ENCODE measurements at places on chromosomes 3 and 15.

- DNase-seq, result no peak
These were observed 70.2 kb downstream of the IGF1R start for GRCh38 chr15:98718426-98719136.

DNA sequence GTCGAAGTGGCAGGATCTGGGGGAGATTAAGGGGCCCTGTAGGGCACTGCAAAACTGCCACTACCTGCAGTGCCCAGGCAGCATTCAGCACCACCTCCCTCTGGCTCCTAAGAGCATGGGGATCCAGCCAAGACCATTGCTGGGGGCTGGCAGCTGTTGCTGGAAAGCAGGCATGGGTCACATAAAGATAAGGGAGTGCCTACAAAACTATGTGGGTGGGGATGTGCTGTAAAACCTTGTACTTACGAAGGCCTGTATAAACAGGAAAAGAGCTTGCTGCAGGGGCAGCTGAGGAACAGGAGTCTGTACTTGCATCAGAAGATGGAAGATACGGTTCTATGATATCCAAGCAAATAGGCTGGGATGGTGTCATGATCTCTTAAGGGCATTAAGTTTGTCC, 27.1 kb downstream of the IL20RB start:
- DNase-seq, result no peak

DNA sequence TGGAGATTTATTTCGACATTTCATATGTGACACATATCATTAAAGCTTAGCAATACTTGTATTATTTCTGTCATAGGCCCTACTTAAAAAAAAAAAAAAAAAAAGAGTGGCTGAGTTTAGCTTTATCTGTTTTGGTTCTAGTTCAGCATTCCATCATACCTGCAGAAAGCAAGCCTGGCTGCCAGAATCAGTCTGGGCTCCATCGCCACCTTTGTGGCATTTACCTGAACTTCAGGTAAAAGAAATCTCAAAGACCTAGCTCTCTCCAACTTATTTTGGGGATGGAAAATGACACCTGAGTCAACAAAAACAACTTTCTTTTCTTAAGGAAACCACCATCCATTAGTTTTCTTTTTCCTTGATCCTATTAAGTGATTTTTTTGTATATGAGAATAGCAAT, 82.1 kb downstream of the NEK10 start:
- DNase-seq, result no peak

- no peak for DNase-seq
These were observed 112.8 kb upstream of the MEF2A start for GRCh38 chr15:99452728-99453636.

GRCh38 chr15:34043391-34043790, 4.4 kb upstream of the AVEN start:
- DNase-seq, result no peak

DNA sequence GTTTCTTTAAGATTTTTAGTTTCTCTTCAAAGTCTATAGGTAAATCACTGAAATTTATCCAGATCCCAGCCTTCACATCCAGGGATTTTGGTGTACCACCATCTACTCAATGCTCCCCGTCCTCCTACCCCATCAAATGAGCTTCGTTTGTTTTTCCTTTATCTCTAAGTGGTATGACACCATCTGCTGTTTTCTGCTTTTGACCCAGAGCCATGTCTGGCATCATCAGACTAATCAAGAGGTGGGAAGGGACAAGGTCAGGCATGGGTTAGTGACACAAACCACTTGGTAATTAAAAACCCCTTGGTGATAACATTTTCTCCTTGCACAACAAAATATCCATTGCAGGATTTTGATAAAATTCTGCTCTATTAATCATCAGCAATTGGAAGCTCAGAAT, 92.7 kb upstream of the GOLGA8J start:
- no peak for DNase-seq

GRCh38 chr3:16600780-16601536, 4.3 kb downstream of the DAZL start:
- peak; percentile 3 for DNase-seq

DNA sequence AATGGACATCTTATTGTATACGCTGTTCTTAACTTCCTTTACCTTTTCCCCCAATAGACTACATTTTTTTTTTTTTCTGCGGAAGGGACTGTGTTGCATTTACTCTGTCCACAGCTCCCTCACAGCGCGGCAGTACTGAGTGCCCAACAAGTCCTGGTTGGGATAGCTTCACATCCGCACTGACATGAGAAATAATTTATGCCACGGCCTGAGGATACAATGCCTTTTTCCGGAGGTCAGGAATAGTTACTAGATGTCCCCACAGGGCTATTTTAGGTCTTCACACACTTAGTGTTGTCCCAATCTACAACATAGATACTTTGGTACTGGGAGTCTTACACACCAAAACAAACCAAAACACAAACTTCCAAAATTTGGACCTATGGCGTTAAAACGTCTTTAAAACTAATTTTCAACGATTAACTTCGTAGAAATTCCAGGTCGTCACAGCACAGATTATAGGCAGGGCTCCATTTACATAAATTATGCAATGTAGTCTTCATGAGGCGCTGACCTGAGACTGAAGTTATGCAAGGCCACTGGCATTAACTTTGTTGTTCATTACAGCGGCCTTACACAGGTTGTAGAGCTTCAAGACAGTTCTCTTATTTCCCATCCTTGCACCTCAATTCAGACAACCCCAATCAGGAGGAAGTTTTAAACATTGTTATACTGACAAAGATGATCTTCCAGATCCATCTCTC, 989 bp upstream of the PPIB start:
- DNase-seq, result no peak

GRCh38 chr15:74432271-74432967, 1.3 kb downstream of the SEMA7A start:
- DNase-seq, result no peak

- DNase-seq, result no peak
These were observed 51.4 kb downstream of the SSUH2 start for GRCh38 chr3:8593021-8593827.

- no peak for DNase-seq
These were observed 12.8 kb downstream of the DCUN1D1 start for GRCh38 chr3:182967218-182968204.

GRCh38 chr3:4512895-4513616, 19.9 kb downstream of the ITPR1 start:
- DNase-seq, result no peak

- no peak for DNase-seq
These were observed 79.2 kb downstream of the EFL1 start for GRCh38 chr15:82183121-82184031.

- peak; percentile 41 for DNase-seq
These were observed 82.4 kb downstream of the WWTR1 start for GRCh38 chr3:149575213-149575960.
